Suppressor macrophage (primary cell): ENCODE measurements at places on chromosomes 5 and 9.

GRCh38 chr5:27845248-27845647, 806.9 kb upstream of the CDH9 start:
- DNase-seq: no peak

DNA sequence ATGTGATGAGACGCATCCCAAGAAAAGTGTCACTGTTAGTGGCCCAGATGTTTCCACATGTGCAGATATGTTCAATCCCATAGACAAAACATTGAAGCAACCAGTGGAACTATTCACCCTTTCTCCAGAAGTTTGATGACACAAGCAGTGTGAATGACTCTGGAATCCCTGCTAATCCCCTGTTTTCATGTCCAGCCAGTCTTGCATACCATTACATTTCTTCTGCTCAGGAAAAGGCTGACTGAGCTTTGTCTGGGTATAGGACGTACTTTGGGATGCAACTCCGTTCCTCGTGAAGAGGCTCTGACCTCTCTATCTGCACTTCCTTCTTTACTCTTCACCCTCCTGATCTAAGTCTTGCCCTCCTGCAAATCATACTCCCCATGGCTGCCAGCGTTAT, 172.4 kb downstream of the NTRK2 start:
- DNase-seq: no peak

GRCh38 chr9:137960496-137960895, 82.9 kb downstream of the CACNA1B start:
- DNase-seq: no peak

- DNase-seq: no peak
Measured at GRCh38 chr5:174418809-174419539, 305.4 kb upstream of the MSX2 start.

DNA sequence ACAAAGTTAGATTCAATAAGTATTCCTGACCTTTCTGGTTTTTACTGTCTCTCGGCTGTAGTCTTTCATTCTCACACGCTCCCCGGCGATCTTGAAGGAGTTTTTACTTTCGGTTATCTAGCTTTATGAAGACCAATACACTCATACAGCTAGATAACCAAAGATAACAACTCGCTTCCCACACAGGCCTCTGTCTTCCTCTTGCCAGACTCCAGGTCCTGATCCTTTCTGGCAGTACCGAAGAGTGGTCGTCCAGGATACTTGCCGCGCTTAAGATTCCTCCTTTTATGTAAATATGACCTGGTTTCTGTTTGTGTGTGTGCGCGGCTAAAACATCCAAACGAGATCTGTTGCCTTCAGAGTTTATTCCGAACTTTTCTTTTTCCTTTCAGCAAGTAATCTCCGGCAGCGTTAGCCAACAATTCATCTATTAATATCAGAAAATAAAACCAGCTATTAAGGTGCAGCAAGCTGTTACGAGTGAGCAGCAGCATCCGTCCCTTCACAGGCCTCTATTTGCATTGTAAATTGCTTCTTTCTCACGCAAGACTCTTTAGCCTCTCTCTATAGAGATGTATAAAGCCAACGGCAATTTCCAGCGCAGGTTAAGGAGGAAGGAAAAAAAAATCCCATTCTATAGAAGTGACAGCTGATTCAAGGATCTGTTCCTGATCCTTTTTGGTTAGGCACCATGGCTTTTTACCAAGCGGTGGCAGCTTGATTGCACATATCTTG, 216.1 kb downstream of the MEF2C start:
- DNase-seq: no peak
